Hepatocyte (in vitro differentiated cells): ENCODE measurements at places on chromosomes 7 and 10.

DNA sequence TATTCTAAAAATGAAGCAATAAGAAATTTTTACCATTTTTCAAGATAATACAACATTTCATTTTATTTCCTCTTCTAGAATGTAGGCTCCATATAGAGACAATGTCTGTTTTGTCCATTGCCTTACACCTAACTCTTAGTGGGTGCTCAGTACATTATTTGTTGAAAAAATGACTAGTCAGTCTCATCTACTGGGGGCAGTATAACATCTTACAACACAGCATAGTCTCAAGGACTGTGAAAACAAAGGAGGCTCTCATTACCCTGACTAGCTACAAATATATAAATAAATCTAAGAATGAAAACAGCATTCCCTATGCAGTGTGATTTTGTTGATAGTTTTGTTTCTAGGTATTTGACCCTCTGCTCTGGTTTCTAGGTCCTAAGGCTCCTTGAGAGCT, 11.6 kb downstream of the CRPPA start:
- DNase-seq, result no peak

DNA sequence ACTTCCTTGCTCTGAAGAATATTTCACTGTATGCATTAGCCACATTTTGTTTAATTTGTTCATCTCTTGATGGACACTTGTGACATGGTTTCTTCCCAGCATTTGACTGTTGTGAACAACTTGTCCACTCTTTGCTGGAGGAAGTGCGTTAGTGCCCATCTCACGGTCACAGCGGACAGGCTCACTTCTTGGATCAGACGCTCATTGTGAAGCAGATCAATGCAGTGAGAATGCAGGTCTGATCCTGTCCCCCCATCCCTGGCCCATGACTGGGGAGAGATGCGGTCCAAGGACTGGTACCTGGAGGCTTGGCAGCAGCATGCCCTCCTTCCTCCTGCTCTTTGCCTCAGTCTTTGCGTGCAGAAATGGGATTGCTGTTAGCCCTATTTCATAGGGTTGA, 41.5 kb downstream of the DOCK1 start:
- no peak for DNase-seq

GRCh38 chr10:91196268-91197048, 24.0 kb upstream of the PCGF5 start:
- DNase-seq, result no peak

GRCh38 chr10:14564268-14564744, 210.4 kb downstream of the FAM107B start:
- DNase-seq, result no peak

DNA sequence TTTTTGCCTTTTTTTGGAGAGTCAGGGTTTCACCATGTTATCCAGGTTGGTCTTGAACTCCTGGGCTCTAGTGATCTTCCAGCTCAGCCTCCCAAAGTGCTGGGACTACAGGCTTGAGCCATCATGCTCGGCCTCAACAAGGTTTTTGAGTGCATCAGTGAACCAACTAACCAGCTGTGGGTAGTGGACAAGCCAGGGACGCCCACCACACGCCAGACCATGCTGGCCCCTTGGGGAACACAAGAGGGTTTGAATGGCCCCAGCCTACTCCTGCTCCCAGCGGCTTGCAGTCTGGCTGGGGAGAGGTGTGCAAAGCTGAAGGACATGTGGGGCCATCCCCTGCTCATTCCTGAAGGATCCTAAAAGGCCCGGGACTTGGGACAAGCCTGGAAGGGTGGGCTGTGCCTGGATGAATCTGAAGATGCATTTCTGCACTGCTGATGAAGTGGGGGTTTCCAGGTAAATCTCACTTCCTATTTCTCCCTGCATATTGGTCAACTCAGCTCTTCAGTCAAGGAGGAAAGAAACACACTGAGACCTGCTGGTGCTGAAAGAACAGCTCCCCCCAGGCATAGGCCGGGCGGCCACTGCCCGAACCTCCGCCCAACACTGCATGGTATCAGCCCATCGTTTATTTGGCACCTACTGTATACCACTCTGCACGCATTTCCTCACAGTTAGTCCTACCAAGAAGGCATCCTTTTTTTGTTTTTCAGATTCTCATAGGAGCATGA, 6.9 kb downstream of the MMD2 start:
- peak; percentile 50 for DNase-seq

- no peak for DNase-seq
Observed at GRCh38 chr10:130428936-130429335, 292.7 kb downstream of the GLRX3 start.

DNA sequence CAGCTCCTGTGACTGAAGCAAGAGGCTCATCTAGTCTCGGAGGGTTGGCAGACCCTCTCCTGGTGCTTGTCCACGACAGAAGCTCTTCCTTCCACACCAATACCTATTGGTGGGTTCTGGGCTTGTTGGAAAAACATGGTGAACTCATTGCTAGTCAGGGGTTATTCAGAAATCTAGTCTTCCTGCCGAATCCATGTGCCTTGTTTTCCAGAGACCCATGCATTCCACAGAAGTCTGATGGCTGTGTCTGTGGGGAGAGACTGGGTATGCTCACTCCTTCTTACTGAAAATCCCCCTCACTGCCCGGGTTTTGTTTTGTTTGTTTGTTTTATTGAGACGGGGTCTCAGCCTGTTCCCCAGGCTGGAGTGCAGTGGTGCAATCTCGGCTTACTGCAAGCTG, 138.3 kb downstream of the DNAJB6 start:
- DNase-seq, result no peak

DNA sequence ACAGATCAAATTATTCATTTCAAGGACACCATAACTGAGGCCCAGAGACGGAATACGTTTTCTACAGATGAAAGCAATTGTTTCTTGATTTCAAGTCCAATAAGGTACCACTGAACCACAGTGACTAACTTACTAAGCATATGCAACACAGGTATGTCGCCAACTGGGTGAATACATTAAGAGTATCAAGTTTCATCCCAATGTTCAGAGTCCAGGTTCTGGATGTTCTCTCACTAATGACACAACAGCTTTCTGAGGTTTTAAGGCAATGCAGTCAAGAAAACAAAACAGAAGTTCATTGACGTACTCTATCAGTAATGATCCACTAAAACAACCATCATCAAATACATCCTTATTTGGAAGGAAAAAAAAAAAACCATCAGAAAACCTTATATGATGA, 35.8 kb downstream of the NSUN6 start:
- no peak for DNase-seq

DNA sequence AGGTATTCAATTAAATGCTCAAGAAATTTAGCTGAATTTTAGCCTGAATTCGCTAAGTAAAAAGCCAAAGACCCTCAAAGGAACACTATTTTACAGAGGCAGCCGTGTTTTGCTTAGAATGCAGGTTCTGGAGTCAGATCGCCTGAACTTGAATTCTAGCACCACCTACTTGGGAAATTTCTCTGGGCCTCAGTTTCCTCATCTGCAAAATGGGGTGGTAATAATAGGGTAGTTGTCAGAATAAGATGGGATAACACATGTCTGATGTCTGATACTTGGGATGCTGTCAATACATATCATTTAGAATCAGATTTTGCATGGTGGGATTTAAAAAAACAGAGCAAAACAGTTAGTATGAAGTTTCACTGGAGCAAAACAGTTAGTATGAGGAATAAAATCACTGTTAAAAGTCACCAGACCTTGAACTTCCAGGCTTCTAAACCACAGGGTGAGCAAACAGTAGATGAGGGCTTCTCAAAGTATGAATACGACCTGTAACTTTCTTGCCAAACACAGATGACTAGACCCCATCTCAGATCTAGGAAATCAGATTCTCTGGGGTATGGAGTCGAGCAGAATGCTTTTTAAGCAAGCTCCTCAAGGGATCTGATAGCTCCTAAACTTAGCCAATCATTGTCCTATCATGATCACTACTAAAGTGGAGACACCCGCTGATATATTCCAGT, 75.4 kb downstream of the ATXN7L1 start:
- no peak for DNase-seq

GRCh38 chr7:135741905-135742304, 6.7 kb downstream of the FAM180A start:
- no peak for DNase-seq

GRCh38 chr10:70753841-70754621, 31.1 kb downstream of the TBATA start:
- no peak for DNase-seq

- DNase-seq, result peak; percentile 76
Observed at GRCh38 chr7:77415823-77416620, at the start of gene GSAP. Gene GSAP (minus strand): TSS chr7:77416349. CDS start chr7:77416321, 28 bp downstream.

DNA sequence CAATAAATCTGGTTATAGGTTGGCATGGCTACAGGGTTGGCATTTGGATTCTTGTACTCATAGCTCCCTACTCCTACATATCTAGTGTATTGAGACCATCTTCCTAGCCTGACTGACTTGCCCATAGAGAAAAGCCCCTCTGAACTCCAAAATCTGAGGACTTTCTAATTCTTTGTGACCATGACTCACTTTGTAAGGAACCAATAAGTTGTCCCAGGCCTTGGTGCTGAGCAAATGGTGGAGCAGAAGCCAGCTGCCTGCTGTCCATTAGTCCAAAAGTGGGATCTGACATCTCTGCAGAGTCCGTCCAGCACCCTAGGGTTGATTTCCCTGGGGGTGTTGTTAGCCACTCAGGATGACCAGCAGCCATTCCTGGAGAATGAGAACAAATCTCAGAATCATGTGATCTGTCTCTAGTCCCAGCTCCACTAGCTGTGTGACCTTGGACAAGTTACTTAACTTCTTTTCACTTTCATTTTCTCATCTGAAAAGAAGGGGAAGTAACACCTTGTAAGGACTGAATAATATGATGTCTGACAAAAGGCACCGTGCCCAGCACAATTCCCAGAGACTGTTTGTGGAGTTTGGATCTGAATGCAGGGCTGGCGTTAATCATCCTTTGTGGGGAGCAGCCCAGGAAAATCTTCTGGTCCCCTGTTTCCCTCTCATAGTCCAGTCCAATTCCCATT, 44.1 kb downstream of the MTURN start:
- DNase-seq, result no peak

DNA sequence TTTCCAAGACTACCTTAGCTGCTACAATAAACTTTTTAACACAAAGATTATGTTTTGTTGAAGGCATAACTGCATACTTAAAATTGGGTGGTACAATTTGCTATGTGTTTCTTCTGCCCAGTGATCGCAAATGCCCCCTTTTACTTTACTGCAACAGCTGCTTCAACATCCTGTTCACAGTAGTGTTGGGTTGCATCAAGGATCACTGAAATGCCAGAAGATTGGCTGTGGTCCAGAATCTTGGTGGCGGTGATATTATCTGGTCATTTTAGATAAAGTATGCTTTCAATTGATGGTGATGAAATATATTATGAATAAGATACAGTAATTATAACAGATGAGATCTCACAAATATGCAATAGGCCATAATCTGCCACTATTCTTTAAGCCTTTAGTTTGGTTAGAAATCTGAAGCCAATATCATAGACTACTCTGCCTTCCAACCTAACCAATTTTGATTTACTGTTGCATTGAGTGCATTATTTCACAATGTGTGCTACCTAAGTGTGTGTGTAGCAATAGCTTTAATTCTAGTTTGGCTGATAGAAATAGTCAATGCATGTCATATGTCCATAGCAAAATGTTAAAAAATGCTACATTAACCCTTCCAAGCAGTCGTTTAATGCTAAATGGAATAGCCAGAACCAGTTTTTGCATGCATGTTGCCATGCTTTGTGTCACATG, 29.8 kb upstream of the ING3 start:
- DNase-seq, result no peak

DNA sequence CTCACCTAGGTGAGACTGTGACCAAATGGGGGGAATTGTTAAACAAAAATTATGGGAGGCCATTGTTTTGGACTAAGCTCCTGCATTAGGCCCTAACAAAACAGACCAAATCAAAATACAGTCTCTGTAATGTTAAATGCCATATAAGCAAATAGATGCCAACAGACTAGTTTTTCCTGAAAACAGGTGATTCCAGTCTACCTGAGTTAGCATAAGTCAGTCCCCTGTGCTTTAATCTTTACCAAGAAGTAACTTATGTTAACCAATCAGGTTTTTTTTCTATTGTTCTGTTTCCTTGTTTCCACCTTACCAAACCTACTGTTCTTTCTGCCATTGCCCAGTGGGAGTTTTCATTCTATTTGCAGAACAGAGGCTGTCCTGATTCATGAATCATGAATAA, 48.0 kb downstream of the PDZD8 start:
- no peak for DNase-seq

- DNase-seq, result no peak
Observed at GRCh38 chr10:75136346-75136745, 24.9 kb downstream of the SAMD8 start.

DNA sequence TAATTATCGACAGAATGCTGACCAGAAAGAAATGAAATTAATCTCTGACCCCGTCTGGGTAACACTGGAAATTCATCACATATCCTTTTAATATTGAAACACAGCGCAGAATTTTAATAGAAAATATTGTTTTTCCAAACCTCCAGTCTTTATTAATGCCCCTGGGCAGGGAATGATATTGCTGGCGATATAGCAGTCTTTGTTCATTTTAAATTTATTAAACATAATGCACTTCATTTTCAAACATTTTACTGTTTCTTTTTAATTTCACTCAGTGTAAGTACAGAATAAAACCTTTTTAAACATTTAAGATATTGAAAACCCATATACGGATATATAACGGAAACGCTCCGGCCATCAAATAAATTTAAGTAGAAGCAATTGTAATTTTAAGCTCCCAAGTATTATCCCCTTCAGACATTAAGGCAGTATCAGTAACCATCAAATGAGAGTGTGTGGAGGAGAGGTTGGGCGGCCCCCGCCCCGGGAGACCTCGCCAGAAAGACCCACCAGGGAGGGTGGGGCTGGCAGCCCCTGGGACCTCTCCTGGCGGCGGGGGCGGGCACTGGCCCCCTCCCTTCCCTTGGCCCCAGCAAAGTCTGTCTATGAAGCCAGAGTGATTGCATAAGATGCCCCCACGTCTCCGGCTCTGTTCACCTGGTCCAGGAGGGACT, 10.8 kb downstream of the UNCX start:
- no peak for DNase-seq

DNA sequence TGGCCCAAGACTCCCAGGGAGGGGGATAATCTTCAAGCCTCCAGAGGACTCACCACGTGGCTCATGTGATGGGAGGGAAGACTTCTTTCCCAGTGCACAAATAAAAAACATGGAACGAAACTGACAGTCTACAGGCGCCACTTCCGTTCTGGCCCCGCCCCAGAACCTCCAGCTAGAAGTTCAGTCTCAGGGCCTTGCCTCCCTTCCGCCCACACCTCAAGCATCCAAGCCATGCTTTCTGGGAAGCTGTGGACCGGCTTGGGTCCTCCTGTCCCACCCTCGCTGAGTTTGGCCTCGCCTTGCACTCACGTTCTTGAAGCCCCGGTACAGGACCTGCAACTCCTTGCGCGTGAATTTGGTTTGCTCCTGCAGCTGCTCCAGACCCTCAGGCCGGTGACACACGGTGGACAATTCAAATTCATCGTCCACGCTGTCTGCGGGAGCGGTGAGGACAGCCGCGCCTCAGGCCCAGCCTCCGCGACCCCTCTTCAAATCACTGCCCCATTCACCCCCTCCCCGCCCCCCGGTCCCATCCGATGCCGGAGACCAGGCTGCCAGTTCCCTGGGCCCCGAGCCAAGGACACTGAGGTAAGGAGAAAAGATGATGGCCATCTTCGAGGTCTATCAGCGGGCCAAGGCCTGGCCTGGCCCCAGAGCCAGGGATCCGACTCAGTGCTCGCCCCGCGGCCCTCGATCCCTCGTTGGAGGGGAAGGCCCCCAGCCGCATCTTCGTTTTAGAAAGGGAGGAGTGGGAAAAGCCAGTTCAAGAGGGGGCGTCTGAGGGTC, 10.7 kb upstream of the OGA start:
- DNase-seq, result no peak

GRCh38 chr7:155918720-155919390, 106.6 kb upstream of the SHH start:
- peak; percentile 84 for DNase-seq

- peak; percentile 42 for DNase-seq
Observed at GRCh38 chr10:70540089-70540788, 61.7 kb downstream of the PALD1 start.
